ENCODE measurements at places on chromosomes 2 and 18.

DNA sequence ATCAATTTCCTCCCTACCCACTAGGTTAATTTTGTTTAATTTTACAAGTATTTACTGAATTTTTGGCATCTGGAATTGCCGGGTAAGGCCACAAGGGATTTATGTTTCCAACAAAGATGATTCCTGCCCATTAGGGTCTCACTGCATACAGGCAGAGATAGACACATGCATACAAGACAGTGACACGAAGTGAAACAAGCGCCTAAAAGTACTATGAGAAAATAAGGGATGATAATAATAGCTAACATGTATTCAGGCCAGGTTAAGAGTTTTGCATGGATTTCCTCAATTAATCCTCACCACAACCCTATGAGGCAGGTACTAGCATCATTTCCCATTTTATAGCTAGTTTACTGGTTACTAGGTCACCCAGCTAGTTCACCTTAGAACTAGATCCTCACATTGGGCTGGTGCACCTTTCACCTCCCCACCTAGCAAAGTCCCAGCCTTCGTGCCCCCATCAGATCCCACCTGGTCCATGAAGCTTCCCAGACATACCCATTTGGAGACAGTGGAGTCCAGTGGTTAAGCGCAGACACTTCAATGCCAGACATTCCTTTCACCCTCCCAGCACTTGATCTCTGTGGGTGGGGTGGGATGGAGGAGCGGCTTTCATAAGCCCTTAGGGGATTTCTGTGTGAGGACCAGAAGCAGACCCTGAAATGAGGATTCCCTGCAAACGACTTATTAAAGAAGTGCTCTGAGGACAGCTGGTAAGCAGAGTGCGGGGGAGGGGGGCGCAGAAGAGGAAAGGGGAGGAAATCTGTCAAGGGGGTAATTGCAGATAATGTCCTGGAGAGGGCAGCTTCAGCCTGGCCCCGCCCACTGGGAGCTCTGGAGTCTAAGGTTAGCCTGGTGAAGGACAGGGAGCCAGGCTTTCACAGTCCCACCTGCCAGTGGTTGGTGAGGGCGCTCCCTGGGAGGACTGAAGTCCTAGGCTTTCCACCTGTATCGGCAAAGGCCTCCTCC, 5.8 kb upstream of the DGUOK start:
- no peak for DNase-seq

- DNase-seq: no peak
These were observed 17.4 kb downstream of the TTC39C start for GRCh38 chr18:24031916-24032315.

- DNase-seq: no peak
These were observed 32.6 kb downstream of the MYO7B start for GRCh38 chr2:127568128-127568527.

DNA sequence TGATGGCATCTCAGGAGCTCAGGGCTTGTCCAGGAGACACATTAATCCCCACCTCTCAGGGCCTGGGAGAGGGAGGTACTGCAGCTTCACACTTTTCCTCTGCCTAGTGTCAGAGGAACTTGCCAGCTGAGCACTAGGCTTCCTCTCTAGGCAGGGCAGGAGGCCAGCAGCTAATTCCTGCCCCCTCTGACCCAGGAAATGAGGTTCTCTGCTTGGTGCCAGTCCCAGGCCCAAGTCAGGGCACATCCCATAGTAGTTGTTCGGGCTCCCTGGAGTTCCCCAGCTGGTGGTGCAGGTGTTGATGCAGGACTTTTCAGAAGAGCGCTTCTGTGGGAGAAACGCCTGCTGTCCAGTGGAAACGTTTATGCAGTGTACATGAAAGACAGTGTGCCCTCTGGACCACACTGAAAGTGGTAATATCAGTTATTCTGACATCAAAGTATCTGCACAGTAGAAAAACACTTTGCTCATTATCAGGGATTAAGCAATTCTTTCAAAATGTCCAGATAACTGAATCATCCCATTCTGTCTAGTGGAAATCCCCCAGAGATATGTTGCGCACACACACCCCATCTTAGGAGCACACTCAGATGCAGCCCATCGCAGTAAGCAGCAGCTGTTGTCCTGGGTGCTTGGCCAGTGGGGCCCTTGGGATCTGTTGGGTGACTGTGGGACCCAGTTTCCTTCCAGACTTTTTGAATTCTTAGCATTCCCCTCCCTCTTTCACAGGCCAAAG, 17.8 kb upstream of the SCLY start:
- no peak for DNase-seq

- no peak for DNase-seq
These were observed 293.1 kb downstream of the SLC8A1 start for GRCh38 chr2:40158781-40159180.

DNA sequence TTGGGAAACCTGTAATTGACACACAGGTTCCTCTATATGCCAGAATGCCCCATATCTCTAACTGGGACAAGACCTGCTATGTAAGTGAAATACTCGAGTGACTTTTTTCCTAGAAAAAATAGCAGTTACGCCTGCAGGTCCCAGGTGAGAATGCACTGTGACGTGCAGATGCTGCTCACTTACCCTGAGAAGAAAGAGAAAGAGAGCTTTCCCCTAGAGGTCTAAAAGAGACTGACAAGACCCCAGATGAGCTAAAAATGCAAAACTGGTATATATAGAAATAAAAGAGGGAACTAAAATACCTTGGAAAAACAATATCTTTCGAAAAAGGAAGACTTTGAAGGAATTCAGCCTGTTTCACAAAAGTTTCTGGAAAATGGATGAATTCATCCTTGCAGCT, 383.0 kb upstream of the DCC start:
- no peak for DNase-seq

DNA sequence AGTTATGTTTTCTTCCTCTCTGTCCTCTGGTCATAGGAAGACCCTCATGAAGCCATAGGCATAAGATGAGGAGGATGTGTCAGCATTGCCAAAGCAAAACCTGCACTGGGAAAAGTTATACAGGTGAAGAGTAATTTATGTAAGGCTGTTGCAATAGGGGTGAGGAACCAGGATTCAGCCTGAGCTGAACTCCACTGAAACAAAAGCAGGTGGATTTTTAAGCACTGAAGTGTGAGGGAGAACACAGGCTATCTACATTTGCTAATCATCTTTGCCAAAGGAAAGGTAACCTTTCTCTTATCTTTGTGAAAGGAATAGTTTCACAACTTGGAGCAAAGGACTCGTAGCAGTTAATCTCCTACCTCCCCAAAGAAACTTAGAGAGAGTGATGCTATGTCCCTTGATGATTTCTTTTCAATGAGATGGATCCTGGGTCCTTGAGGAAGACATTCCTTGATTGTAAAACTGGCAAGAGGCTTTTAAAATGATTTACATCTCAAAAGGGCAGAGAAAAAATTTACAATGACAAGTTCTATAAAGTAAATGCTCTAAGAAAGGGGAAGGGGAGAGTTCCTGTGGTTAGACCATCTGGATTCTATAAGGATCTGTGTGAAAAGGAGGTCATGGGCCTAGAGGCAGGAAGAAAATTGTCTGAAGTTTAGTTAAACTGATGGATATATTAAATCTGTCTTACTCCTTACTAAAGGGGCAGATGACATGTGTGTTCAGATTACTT, 385.4 kb upstream of the CDH7 start:
- no peak for DNase-seq

DNA sequence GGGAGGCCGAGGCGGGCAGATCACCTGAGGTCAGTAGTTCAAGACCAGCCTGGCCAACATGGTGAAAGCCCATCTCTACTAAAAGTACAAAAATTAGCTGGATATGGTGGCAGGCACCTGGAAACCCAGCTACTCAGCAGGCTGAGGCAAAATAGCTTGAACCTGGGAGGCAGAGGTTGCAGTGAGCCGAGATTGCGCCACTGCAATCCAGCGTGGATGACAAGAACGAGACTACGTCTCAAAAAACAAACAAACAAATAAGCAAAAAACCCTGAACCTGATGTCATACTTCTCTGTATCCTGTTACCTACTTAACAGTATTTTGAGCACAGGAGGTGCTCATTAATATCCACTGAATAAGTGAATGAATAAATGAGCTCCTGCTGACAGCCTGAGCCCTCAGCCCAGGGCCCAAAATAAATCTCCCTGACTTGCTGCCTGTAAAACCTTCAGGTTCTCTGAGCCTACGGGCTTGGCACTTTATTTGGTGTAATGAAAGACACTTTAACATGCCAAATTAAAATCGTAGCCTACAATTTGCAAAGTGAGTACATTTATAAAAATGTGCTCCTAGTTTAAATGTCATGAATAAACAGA, 215.1 kb downstream of the ZNF385B start:
- no peak for DNase-seq

GRCh38 chr2:12721566-12722446, 5.1 kb downstream of the TRIB2 start:
- DNase-seq: no peak

GRCh38 chr2:25041307-25041927, 459 bp upstream of the EFR3B start:
- no peak for DNase-seq

- no peak for DNase-seq
These were observed 17.5 kb upstream of the DPP4 start for GRCh38 chr2:162091325-162092007.
